NCI-H460 (cell line): ENCODE measurements at places on chromosomes 13 and 19. TPM values are rescaled to one million over a fixed set of nuclear protein-coding genes. Genes with fewer than 3 reads are reported as not detected.

The ABCA7 gene
- 14.0 and 20.0 TPM in 2 replicates for total RNA-seq

The ZNF426 gene
- 13.2 and 16.3 TPM in 2 replicates for total RNA-seq

The OR4F17 gene
- total RNA-seq = not detected in 2 replicates

The ZNF560 gene
- not detected in 2 replicates for total RNA-seq

The ADGRE1 gene
- not detected in 2 replicates for total RNA-seq

The PTGIR gene
- total RNA-seq = not detected in 2 replicates

- DNase-seq = no peak
Measured at GRCh38 chr13:40679480-40679985, 13.1 kb upstream of the FOXO1 start.

DNA sequence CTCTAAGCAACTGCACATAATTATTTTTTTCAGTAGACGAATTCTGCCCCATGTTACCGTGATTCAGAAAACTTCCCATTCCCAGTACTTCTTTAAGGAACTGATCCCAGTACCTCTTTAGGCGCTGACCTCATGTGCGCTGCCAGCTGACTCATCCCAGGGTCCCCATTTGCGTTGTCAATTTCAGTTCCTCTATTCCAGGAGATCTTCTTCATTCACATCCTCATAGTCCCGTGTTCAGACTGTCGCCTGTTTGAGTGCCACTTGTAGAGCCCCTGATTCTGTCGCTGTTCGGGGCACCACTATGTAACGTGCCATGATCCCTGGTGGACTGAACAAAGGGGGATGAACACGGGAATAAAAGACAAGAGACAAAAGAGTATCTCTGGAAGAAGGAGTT, 16.4 kb downstream of the FPR3 start:
- no peak for DNase-seq

DNA sequence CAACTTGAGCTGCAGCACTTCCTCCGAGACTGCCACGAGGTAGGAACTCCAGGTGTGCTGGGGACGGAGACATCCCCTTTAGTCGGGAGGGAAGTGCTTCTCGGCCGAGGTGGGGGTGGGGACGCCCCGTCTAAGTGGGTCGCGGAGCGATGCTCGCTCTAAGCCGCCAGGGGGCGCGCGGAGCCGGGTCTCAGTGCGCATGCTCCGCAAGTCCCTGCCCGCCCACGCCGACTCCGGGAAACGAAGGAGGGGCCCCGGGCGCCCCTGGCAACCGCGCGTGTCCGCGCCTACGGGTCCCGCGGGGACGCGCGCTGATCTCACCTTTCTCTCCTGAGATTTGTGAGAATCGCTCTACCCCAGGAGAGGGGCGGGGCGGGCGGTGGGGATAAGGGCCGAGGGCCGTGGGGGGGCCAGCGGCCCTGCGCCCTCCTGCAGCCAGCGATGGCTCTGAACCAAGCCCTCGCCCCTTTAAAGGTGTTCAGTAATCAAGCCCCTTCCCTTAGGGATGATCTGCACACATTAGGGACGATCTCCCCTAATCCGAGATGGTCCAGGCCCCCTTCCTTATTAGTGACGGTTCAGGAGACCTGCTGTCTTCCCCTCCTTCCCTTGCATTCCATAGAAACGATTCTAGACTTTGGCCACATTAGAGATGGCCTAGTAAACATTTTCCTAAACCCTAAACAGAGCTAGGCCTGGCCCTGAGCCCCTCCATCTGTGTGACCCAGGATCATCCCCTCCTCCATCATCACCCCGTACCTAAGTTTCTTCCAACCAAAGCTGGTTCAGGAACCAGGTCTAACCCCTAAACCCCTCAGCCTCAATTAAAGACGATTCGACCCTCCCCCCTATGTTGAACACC, 47.3 kb upstream of the SHKBP1 start:
- DNase-seq = peak; percentile 53

DNA sequence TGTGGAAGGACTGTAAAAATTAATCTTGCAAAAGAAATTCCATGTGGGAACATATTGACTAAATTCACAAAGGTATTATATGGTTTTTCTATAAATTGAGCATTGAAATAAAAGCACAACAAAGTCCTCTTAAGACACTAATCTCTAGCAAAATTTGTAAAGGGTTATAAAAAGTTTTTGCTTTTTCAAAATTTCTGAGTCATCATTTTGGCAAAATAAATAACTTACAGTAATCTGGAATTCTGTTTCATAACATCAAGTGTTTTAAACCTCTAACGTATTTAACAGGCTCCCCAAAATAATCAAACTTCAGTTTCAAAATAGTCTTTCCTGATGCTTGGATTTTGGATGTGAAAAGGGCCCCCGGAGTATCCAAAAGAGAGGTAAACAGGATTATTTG, 26.0 kb downstream of the MED4 start:
- DNase-seq = no peak

DNA sequence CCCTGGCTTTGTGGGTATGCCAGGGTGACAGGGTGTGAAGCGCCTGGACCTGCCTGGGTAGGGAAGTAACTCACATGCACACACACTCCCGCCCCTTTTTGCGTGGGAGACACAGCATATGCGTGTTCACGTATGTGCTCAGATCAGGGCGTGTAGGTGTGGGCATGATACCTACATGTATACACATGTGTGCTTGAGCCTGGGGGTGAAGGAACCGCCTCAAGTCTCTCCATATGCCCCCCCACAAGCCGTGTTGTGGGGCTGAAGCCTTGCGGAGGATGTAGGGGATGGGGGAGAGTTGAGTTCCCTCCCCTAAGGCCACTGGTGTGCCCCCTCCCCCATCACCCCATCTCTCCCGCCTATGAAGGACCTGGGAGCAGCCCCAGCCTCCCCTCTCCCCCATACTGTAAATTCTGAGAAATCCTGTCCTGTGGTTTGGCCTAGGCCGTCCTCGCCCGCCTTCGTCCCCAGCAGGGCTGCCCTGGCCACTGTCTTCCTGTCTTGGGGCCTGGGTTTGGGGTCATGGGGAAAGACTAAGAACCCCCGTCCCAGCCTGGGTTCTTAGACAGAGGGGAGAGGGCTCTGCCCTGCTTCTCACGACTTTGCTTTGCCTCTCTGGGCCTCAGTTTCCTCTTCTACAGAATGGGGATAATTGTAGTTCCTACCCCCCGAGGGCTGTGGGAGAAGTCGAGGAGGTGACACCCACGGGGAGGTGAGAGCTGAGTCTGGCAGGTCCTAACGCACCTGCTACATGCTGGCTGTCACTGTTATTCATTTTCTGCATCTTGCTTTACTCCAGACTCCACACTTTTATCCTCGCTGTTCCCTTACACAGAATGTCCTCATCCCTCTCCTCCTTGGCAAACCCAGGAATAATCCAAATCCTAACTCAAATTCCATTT, 14.3 kb downstream of the ACTL9 start:
- DNase-seq = no peak
